Stimulated activated effector memory CD8-positive, alpha-beta T cell treated with anti-CD3 and anti-CD28 coated beads, Interleukin-12 subunit alpha, Interleukin-12 subunit beta, amount 100 ng/mL, for 72 hours (primary cell): ENCODE measurements at places on chromosomes 5 and 9.
A peak's percentile ranks its signal among the peaks of the same experiment; 100 is the strongest.

DNA sequence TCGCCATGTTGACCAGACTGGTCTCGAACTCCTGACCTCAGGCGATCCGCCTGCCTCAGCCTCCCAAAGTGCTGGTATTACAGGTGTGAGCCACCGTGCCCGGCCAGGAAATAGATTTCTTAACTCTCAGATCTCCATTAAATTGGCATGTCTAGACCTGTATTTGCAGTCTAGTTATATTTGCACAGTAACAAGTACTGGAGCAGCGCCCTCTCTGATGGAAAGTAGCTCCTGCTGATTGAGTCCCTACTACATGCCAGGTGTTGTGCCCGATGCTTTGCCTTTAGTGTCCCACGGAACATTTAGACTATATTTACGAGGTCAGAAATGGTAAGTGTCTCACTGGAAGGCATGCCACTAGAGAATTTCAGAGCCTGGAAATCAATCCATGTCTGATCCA, 15.8 kb upstream of the TMED9 start:
- no peak for DNase-seq

DNA sequence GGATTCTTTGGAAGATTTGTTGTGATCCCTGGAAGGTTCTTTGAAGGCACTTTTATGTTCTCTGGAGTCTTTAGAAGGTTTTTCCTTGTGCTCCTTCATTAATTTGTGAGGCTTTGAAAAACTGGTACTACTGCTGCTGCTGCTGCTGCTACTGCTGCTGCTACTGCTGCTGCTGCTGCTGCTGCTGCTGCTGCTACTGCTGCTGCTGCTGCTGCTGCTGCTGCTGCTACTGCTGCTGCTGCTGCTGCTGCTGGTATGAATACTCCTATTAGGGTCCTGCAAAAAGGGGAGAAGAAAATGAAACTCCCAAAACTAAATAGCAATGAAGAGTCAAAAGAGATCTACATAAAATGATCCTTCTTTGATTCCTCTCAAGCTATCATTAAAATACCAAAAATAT, 208.1 kb downstream of the MLLT3 start:
- DNase-seq: no peak

DNA sequence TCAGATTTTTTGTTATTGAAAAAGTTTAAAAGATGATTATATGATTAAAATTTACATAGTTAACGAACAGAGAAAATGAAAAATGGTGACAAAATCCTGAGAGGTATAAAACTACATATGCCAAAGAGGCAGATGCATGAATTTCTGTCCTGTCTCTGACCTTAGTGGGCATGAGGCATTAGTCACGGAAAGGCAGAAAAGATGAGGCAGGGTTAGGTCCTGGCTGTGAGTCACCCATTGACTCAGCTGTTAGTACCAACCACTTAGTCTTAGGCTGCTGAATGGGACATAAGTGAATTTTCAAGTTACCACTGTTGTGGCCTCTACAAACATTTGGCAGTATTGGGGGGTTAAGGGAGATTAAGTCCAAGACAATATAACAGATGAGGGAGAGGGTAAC, 33.1 kb downstream of the RASA1 start:
- DNase-seq: no peak

GRCh38 chr5:86679529-86679928, 61.8 kb downstream of the COX7C start:
- no peak for DNase-seq

DNA sequence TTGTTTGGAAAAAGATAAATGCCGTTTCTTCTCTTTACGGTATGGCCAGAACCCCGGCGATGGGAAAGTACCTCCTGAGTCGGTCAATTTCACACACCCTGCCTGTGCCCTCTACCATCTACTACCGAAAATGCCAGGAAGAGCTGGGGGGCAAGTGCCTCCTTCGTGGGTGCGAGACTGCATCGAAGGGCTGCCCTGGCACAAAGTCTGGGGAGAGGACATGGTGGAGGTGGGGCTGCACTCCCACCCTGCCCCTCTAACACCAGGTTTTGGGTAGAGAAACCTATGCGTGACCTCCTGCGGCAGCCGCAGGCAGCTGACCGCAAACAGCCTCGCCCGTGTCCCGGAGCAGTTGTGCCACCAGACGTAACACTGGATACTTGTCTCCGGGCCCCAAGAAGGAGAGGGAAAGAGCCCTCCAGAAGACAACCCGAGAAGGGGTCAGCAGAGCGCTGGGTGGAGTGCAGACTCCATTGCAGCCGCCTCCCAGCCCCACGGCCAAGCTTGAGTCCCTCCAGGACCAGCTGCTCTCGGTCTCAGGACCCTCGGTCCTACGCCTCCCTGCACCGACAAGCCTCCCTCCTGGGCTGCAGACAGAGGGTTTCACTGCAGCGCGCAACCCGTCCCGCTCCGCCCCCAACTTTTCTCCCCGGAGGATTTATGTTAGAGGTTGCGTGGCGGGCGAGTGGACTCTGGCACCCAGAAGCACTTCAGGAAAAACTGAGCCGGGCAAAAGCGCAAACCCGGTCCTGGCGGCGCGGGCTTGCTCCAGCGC, 823 bp upstream of the PRDM6 start:
- no peak for DNase-seq

GRCh38 chr5:124870070-124870469, 123.6 kb upstream of the ZNF608 start:
- no peak for DNase-seq

DNA sequence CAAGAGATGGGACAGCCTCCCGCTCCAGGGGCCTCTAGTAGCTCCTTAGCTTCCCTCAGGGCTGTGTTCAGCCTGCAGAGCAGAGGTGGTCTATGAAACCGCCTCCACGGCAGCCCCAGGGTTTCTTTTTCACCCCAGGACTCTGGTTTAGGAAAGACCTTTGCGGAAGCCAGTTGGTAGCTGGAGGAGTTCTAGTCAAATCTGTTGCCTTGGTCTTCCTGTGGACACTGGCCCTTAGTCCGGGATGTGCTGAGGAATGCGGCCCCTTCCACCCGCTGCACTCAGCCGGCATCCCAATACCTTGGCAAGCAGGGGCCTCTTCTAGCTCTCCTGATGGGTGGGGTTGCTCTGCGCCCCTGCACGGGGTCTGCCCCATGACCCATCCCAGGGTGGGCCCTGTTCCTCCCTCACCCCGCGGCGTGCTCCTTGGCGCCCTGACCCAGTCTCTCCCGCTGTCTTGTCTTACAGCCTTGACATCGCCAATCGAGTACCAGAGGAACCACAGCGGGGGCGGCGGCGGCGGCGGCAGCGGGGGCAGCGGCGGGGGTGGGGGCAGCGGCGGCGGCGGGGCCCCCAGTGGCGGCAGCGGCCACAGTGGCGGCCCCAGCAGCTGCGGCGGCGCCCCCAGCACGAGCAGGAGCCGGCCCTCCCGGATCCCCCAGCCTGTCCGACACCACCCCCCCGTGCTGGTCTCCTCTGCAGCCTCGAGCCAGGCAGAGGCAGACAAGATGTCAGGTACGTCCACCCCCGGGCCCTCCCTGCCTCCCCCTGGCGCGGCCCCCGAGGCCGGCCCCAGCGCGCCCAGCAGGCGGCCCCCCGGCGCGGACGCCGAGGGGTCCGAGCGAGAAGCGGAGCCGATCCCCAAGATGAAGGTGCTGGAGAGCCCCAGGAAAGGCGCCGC, 94.3 kb upstream of the OTULINL start:
- no peak for DNase-seq

- no peak for DNase-seq
Observed at GRCh38 chr5:65209341-65209740, 272.4 kb downstream of the ADAMTS6 start.

DNA sequence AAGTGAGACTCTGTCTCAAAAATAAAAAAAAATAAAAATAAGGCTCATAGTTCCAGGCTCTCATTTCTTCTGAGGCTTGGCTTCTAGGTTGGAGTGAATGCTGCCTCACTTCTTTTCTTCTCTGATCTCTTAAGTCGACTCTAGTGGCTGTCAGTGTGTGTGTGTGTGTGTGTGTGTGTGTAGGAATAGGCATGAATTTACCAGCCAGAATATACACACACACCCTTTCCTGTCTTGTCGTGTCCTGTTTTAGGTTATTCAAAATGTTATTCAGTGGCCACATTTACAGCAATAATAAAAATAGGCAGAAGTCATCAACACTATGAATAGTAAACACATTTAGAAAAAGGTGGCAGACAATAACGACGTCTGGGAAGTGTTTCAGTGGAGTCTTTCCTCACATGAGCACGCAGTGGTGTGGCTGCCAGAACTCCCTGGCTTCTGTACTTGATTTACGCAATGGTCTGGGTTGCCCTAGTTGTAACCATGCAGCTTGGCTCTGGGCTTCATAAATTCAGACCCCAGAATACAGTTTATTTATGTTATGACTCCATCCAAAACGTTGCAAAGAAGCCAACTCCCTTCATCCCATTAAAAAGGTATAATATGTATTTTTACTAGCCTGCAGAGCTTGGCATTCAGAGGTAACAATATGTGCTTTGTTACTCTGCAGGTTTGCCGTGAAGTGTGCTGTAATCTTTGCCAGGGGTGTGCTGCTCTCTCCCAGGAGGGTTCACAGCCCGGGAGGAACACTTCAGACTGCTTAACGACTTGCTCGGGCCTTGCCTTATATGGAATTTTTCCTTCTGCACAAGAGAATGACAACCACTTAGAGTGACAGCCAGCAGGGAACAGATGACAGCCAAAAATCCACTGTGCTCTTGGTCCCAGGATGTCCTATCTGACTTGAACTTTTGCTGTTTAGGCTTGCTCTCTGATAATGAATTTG, 34.4 kb upstream of the PALM2AKAP2 start:
- DNase-seq: no peak

- no peak for DNase-seq
Observed at GRCh38 chr9:135471791-135472640, 7.6 kb upstream of the PPP1R26 start.

DNA sequence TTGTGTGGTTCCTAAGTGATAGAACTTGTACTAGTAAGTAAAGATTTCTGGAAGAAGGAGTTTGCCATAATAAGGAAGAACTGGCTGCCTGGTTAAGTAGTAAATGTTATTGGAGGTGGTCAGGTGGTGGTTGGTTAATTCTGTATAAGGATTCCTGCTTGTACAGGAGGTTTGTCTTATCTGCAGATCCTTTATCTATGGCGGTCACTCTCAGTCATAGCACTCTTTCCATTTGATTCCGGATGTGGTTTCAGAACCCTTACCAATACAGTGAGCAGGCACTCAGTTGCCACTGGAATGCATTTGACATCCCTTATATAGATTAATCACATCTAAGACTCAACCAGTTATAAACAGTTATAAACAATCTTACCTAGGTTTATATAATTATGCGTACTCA, 50.3 kb downstream of the RAD50 start:
- no peak for DNase-seq

DNA sequence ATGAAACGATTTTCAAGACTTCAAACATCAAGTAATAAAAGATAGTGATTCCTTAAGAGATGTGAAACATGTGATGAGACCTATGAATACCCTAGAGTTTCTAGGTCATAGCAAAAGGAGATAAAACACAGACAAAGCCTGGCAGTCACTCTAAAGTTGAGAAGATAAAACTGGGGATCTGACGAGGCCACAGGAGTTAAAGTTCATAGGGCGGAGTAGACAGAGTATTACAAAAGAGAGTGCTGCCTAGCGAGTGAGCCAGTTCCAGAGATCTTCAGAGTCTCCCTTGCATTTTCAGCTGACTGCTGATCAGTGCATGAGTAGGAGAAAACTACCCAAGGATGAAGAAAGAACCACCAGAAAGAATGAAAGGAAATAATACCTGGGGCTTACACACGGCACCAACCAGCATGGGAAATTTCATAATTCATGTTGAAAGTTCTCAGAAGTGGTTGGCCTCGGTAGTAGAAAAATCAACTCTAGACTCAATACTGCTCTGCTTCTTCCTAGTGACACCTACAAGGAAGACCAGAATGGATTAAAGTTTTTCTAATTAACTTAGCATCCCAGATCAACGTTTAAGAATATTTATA, 30.4 kb downstream of the FBXO4 start:
- no peak for DNase-seq

- no peak for DNase-seq
Observed at GRCh38 chr5:73947906-73948640, 322.1 kb downstream of the ARHGEF28 start.

- DNase-seq: no peak
Observed at GRCh38 chr5:122896598-122897282, 51.3 kb downstream of the SNX24 start.

DNA sequence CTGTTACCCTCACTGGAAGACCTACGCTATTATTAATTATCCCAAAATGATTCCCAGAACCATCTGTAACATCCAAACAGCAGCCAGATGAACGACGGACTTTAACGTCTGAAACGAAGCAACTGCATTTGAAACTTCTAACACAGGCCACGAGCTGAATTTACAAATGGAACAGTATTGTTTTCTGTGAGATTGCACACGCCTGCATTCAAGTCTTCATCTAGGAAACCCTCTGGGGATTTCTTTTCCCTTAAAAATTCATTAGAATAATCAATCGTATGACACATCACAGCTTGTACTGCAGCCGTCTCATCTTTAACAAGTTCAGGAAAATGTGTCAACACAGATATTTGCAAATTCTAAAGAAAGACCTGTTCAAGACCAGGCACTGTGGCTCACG, 80.2 kb downstream of the MYO10 start:
- DNase-seq: no peak

- DNase-seq: peak; percentile 65
Observed at GRCh38 chr5:38453506-38453905, 102.9 kb downstream of the LIFR start.

DNA sequence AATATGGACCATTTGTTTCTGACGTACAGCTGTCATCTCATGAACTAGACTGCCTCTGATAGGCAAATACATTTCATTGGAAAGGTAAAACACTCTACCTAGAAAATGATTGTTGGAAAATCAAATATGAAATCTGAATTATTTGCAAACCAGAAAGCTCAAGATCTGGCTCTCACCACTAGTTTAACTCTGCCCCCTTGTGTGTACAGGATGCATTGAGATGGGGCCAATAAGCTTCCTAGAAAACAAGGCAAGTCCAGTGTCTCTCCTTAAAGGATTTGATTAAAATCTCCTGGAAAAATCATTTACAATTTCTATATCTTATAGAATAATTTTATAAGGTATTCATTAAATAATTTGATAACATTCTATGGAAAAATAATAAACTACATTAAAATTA, 311.9 kb upstream of the ANKH start:
- DNase-seq: no peak

DNA sequence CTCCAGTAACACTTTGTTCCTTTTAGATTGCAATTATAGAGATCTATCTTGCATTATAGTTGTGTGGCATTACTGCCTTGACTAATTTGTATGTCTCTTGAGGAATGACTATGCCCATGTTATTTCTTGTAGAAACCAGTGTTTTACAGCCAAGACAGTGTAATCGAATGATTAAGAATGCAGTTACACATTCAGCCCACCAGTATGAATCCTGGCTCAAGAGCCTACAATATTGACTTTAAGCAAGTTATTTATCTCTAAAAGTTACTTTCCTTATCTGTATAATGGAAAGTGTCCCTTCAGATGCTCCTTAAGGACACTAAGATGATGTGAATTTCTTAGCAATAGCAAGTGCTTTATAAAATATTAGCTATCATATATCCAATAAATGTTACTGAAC, 9.7 kb upstream of the SNX24 start:
- no peak for DNase-seq

- DNase-seq: no peak
Observed at GRCh38 chr5:54455413-54456157, at the start of gene HSPB3. Gene HSPB3 (plus strand): TSS chr5:54455699. CDS start chr5:54455790, 91 bp downstream.
